ENCODE measurements at places on chromosomes 4 and X.

DNA sequence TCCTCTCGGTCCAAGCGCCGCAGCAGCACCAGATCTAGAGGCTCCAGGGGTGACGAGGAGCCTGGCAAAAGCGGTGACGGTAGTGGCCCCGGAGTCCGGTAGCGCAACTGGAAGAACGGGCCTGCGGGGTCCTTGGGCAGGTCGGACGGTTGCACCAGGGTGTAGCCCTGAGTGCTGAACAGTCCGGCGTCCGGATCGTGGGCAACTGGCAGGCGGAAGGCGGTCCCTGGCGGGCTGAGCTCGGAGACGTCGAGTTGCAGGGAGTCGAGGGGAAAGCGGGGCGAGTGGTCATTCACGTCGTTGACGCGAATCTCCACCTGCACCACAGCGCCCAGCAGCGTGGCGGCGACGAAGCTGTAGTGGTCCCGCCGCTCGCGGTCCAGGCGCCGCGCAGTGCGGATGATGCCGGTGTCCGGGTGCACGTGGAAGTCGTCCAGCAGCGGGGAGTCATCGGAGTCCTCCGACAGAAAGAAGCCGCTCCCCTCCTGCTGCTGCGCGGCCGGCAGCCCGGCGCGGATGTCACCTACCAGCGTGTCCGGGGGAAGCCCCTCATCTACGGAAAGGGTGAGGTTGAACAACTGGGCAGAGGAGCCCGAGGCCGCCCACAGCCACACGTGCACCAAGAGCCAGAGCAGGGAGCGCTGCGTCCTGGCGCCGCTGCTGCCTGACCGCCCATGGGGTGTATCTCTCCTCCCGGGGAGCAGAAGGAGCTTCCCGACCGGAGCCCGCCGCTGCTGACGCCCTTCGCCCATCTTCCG lies 837 bp downstream of the DCHS2 start:
- peak; percentile 61 for DNase-seq

DNA sequence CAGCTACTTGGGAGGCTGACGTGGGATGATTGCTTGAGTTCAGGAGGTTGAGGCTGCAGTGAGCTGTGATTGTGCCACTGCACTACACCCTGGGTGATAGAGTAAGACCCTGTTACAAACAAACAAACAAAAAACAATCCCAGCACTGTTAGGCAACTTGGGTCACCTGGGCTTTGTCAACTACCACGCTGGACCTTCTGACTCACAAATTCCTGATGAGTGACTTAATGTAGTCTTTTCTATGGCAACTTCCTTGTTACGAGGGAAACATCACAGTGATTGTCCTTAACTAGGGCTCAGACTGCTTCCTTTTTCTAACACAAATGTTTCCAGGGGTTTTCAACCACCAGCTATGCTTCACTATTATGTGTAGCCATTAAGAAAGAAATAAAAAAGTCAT lies 128.8 kb upstream of the GPC4 start:
- DNase-seq: no peak

DNA sequence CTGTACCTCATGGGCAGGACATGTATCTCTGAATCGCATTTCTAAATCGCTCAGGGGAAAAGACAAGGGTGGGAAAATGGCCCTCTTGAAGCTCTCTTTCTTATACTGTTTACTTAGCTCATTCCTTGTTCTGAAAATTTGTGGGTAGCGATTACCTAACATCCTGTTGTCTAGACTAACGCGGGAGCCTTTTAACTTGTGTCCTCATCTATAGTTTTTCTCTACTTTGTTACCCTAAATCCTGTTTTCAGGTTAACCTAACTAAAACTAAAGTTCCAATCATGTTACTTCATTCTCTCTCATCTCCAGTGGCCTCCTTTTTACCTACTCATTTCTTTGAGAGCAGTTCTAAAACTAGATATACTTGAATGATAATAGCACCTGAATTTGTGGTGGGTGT lies 45.0 kb downstream of the SNX25 start:
- DNase-seq: peak; percentile 2

DNA sequence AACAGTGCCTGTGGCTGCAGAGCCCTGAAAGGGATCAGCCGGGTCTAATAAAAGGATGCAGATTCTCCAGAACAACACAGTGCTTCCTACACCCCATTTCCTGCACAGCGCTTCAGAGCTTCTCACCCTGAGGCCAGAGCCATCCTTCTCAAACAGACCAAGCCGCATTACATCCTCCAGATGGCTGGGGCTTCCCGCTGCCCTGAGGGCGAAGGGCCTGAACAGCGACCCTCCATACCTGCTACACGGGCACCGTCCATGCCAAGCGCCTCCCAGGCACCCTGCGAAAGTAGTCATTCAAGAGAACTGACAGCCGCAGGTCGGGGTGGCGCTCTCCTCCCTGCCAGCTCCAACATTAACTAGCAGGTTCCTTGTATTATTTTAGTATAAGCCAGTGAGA lies 36.5 kb downstream of the ACOX3 start:
- DNase-seq: no peak

GRCh38 chr4:177640864-177641263 lies 198.6 kb upstream of the AGA start:
- DNase-seq: no peak

GRCh38 chrX:55142919-55143310 lies 54.1 kb downstream of the PAGE2 start:
- DNase-seq: no peak

- DNase-seq: no peak
These were observed 17.6 kb upstream of the PRPS1 start for GRCh38 chrX:107610667-107611066.

GRCh38 chr4:74111990-74112389 lies 13.0 kb upstream of the CXCL2 start:
- DNase-seq: no peak

DNA sequence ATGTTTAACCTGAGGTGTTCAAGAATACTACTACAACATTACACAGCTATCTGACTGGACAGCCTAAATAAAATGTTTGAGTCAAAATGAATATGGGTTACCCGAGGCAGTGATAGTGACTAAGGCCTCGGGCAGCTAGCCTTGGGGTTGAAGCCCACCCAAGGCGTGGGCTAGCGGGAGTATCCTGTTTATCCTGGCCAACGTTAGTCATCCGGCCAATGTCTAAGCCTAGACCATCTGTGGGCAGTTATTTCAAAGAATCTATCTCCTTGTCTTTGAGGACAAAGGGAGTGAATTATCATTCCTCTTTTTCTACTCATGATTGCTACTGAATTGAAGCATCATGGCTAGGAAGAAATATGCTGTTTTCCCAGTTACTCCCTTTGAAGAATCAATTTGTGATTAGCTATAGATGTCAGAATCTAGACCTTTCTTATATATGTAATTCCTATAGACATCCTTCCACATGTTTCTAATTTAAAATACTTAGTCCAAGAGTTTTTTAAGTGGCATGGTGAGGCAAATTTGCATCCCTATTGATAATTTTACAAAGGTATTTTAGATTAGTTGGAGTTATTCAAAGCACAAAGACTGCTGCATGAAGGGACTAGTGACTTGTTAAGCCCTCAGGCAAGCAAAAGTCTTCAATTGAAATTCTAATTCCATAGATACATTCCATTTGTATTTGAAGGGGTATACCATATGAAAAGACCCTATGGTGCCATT lies 6.0 kb upstream of the PDGFC start:
- DNase-seq: no peak

- peak; percentile 1 for DNase-seq
These were observed 637.8 kb upstream of the GRIA3 start for GRCh38 chrX:122546269-122546668.

- DNase-seq: no peak
These were observed 104.6 kb downstream of the NBDY start for GRCh38 chrX:56833626-56834025.

- DNase-seq: no peak
These were observed 216.0 kb upstream of the TEX13C start for GRCh38 chrX:125103693-125104092.

- DNase-seq: no peak
These were observed 199.8 kb upstream of the NOCT start for GRCh38 chr4:138815811-138816210.

- DNase-seq: no peak
These were observed 2747.1 kb downstream of the PCDH7 start for GRCh38 chr4:33467291-33467690.

- no peak for DNase-seq
These were observed 172.5 kb downstream of the ANK2 start for GRCh38 chr4:113221990-113222389.

- DNase-seq: no peak
These were observed 99.2 kb upstream of the TENM3 start for GRCh38 chr4:182143822-182144625.

- no peak for DNase-seq
These were observed 665.0 kb downstream of the SH3BGRL start for GRCh38 chrX:81866873-81867272.

GRCh38 chr4:156734965-156735895 lies 236.4 kb downstream of the PDGFC start:
- no peak for DNase-seq

DNA sequence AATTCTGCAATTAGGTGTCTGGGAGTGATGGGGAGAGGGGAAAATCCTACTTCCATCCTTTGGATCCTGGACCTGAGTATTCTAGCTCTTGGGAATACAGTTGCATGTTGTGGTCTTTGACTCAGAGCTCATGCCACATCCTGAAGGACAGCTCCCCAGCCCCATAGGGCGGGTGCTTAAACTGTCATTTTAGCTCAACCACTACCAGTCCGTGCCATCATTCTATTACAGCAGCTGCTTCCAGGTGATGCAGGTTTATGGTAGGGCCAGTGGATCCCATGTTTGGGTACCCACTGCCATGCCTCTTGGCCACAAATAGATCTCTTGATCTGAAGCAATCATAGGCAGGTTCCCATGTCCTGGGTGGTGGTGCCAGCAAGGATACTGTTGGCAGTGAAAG lies 34.7 kb downstream of the CCKAR start:
- DNase-seq: no peak

GRCh38 chr4:28481565-28481964 lies 1620.9 kb downstream of the STIM2 start:
- DNase-seq: no peak

GRCh38 chr4:163976588-163976987 lies 482.1 kb downstream of the TMA16 start:
- DNase-seq: no peak

GRCh38 chr4:166991006-166991561 lies 243.2 kb downstream of the SPOCK3 start:
- no peak for DNase-seq

DNA sequence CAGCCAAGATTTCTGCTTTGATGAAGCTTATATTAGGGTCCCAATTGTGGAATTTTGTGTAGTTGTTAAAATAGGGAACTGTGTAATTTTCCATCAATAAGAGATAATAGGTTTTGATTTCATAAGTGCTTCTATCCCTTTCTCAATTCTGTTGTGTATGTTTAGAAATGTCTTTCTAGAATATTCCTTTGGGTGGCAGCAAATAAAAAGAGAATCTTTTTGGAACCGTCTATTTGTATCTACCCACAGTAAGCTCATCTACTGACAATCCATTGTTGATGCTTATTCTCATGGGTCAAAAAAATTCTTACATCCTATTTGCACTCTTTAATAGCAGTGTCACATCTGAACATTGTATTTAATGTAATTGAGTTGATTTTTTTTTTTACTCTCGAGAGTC lies 61.7 kb downstream of the TMA16 start:
- DNase-seq: no peak

GRCh38 chr4:44326741-44327140 lies 121.9 kb downstream of the KCTD8 start:
- DNase-seq: no peak

- DNase-seq: no peak
These were observed 15.6 kb downstream of the SRPX2 start for GRCh38 chrX:100659431-100660137.

DNA sequence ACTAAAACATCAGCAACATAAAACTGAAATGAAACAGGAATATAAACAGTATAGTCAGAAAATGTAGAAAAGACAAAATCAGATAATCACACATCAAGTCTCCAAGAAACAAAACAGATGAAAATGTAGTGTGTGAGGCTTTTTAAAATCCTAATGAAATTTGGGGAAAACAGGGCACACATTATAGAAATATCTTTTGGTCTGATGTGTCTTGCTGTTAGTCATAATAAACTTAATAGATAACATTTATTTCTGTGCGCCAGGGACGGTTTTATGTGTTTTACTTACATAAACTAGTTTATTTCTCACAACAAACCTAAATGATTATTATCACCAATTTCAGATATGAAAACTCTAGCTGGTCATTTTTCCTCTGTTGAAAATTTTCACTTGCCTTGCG lies 293.9 kb upstream of the GATB start:
- no peak for DNase-seq

DNA sequence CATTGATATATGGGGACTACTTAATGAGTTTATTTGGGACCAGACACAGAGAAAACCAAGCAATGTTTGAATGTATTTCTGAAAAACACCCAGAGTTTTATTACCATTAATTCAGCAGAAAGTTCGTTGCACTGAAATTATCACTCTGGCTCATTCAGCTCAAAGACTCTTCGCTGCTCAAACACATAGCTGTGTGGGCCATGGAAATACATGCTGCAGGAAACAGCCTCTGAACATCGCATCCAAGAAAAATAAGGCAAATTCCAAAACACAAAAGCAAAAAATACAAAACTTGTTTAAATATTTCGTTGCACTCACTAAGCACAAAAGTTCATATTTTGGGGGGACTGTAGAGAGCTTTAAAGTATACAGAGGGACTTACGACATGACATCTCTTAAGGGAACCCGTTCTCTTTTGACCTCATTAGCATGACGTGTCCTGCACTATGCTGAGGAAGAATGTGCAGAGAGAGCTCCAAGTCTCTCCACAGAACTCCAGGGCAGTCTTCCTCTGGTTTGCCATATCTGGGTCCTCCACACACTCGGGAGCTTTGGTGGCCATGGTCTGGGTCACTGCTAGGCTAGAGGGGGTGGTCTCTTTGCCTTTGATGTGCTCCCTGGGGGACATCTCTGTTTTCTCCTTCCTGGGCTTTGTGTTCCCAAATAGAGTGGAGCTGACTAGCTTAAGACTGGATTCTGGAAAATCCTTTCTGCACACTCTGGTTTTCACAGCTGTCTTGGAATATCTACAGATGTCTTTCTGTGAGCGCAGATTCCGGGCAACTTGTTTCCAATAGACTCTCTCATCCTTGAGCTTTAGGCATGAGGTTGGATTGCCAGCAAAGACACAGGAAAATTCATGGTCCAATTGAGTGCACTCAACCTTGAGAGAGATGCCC lies 2.8 kb downstream of the FGFBP1 start:
- DNase-seq: no peak

GRCh38 chr4:8231551-8232049 lies 32.5 kb downstream of the SH3TC1 start:
- DNase-seq: no peak

GRCh38 chr4:112183252-112183651 lies 38.0 kb downstream of the FAM241A start:
- no peak for DNase-seq

- DNase-seq: no peak
These were observed 50.1 kb downstream of the GAB1 start for GRCh38 chr4:143386812-143387211.

DNA sequence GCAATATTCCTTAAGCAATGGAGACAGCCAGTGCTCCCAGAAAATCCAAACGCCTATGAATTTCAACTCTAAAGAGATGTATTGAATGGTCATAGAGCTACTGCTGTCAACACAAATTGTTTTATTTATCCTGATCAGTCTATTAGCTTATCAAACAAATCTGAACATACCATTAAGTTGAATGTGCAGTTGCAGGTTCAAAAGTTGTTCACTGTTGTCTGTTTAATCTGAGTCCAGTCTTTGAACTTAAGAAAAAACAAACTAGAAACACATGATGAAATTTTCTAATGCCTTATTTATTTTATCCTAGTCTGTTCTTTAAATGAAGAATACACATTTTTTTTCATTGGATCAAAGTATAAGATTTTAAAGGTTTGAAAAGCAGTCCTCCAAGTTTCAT lies 73.2 kb downstream of the PKD2 start:
- no peak for DNase-seq

- no peak for DNase-seq
These were observed 127.1 kb downstream of the SH3KBP1 start for GRCh38 chrX:19760345-19760744.
